Fibroblast of skin of scalp (primary cell): ENCODE measurements at places on chromosomes 12 and 14.

DNA sequence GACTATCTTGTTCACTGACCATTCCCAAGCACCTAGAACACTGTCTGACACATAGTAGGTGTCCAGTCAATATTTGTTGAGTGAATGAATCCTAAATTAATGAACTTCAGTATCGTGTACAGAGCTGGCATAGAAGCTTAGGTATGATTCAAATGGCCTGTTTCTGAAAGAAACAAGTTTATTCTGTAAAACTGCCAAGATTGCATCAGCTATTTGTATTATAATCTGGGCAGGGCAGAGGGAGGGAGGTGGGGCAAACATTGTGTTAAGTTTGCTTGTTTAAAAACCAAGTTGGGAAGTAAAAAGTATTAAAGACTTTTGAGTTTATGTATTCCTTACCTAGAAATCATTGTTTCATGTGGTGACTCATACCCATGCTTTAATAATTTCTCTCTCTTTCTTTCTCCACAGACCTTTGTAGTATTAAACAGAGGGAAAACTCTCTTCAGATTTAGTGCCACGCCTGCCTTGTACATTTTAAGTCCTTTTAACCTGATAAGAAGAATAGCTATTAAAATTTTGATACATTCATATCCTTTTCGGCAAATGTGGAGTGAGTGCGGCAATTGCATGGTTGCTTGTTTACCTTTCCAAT is 92.8 kb downstream of the SCN8A start:
- DNase-seq = peak; percentile 79

DNA sequence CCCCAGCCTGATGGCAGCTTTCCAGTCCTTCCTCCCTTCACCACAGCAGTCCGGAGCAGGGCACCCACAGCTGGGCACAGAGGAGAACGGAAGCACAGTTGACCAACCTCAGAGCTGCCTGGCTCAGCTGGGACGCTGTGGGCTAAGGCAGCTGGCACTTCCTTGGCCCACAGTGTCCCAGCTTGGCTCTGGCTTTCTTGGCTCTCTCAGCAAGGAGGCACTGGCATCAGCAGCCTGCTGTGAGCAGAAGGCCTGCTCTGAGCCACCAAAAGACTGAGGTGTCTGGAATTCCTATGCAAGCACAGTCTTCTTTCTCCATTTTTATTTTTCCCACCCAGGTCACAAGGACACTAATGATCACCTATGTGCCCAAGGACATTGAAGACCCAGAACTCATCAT is 32.6 kb downstream of the NGB start:
- no peak for DNase-seq

DNA sequence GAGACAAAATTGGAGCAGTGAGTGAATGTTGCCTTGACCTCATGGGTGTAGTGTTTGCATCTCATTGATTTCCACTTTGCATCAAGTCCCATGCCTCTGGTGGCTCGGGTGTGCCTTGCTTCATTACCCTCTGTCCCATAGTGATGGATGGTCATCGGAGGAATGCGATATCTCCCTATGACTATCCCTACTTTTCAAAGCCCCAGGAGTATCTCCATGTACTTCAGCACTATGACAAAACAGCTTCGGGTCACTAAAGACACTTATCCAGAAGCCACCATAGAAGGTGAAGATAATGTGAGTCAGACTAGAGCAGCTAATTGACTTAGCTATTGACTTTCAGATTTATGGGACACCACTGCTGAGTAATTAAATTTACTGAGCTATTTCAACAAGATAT is 355.1 kb upstream of the CCDC196 start:
- DNase-seq = no peak

DNA sequence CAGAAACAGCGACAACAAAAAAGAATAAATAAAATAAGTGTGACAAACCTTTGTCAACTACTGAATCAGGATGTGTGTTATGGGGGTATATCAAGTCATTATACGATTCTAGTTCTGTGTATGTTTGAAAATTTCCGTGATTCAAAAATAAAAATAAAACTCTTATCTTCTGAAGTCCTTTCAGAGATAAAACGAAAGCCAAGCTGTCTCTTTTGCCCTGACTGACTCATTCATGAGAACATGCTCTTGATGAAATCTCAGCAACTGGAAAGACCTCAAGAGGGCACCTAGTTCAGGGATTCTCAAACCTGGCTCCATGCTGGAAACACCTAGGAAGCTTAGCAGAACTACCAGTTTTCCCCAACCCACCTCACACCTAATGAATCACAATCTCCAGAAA is 9.2 kb downstream of the FOXN3 start:
- no peak for DNase-seq

GRCh38 chr12:120115692-120116440 is 687 bp downstream of the RAB35 start:
- DNase-seq = peak; percentile 46

- DNase-seq = no peak
Measured at GRCh38 chr14:105053996-105054395, 11.2 kb downstream of the GPR132 start.

DNA sequence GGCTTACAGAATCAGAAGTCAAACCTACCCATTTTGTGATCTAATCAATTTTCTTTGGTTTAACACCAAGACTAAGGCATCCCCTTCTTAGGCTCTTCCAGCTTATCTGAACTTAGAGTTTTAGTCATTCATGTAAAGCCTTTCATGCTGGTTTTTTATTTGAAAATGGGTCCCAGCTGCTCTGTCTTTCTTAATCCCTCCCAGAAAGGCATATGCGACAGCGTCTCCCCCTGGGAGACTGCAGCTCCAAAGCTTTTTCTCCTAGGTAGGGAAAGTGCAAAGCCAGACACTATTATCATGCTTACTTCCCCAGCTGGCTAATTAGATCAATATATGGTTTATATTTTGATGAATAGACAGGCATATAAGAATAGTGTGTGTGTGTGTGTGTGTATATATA is 96.6 kb upstream of the E2F7 start:
- DNase-seq = no peak

DNA sequence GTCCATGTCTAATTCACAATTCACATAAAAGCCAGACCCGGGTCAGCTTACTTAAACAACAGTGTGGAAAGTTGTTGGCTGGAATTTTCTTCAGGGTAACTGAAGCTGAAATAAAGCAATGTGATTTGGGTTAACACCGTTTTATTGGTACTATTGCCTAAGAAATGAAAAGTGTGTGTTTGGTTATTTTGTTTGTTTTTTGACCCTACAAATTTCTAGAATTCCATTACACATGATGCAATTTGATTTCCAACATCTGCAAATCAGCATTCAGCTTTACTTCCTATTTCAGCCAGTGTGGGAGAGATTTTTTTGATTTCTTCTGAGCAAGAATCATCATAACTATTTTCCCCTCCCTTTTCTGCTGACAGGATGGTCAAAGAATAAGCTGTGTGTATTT is 45.7 kb upstream of the CLMN start:
- DNase-seq = peak; percentile 34

GRCh38 chr12:2049604-2050540 is 2.9 kb upstream of the CACNA1C start:
- DNase-seq = peak; percentile 41

DNA sequence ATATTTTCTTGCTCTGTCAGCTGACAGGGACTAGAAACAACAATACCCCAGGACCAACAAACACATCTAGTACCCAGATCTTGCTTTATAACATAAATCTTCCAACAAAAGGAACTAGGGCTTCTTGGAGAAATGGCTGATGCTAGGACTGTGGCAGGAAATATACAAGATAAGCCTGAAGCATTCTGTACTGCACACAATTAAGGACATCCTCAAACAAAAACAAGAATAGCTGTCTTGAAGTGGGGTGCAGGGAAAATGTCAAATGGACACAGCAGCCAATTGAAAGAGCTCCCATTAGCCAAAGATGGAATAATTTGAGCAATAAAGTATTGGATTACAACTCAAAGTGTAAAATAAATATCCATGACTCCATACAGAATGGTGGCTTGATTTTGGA is 50.0 kb downstream of the LGMN start:
- no peak for DNase-seq

DNA sequence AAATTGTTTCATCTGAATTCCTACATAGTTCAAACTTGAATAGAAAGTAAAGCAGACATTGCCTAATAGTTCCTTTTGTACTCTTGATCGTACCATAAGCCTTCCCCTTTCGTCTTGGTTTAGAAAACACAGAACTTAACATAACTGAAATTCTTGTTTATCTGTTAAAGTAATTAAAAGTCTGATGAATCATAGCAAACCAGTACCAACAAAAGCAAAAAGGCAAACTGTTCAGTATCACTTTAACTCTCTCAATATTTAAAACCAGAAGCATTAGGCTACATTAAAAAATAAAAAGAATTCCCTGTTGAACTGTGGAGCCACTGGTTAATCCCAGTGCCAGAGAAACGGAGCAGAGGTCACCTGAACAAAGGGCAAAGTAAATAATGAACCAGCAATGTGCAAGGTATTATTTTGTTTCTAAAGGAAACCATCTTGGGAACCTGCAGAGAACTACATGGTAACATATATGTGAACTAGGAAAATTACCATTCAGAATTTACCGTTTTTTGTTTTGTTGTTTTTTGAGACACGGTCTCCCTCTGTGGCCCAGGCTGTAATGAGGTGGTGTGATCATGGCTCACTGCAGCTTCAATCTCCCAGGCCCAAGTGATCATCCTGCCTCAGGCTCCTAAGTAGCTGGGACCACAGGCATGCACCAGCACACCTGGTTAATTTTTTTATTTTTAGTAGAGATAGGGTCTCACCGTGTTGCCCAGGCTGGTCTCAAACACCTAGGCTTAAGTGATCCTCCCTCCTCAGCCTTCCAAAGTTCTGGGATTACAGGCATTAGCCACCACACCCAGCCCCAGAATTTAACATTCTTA is 17.1 kb upstream of the HIGD1C start:
- DNase-seq = no peak

GRCh38 chr14:95818581-95818980 is 58.1 kb upstream of the TUNAR start:
- DNase-seq = no peak

GRCh38 chr12:3775385-3776035 is 22.6 kb upstream of the CRACR2A start:
- no peak for DNase-seq

DNA sequence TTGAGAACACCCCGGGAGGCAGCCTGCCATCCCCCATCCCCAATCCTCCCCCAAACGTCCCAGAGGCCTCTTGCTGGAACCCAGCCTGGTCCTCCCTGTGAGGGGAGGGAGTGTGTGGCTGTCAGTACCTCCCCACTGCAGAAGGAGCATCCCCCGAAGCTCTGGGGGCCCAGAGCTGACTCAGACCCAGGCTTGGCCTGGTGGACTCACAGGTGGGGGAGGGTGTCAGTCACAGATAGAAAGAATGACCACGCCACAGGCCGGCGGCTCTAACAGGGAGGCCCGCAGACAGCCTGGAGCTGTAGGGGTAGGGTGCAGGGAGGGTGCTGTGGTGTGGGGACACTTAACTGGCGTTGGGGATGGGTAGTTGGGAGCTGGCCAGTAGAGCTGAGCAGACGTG is 5.3 kb downstream of the HHIPL1 start:
- DNase-seq = peak; percentile 25

DNA sequence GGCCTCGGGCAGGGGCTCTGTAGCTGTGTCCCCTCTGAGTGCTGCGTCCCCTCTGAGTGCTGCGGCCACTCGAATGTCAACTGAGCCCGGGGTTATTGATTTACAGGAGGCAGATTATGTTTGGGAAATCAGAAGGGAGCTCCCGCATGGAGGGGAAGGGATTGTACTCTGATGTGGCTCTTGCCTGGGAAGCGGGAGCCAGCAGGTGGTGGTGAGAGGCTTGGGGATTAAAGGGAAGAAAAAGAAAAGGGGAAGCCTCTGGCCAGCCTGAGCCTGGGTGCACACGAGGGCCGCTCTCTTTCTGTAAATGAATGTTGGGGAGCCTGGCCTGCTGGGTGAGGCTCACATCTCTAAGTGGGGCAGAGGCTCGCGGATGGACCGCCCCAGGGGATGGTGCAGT is 143.7 kb downstream of the AACS start:
- DNase-seq = no peak

- no peak for DNase-seq
Measured at GRCh38 chr14:44463356-44464004, 43.6 kb downstream of the FSCB start.

DNA sequence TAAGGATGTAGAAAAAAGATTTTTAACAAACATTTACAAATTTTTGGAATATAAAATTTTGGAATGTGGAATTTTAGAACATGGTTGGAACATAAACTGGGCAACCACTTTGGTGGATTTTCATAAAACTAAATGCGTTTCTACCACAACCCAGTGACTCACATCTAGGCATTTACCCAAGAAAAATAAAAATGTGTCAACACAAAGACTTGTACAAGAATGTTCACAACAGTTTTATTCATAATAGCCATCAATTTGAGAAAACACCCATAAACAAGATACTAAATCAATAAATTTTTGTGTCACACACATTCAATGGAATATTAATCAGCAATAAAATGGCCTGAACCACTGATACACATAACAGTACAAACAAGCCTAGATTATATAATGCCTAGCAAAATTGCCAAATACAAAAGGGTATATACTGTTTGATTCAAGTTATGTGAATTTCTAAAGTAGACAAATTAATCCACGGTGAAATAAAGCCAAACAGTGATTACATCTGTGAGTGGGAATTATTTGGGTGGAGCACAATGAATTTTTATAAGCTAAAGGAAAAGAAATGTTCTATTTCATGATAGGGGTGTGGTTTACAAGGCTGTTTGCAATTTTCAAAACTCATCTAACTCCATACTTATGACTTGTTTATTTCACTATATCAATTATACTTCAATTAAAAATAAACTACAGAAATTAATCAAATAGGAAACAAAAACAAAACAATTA is 415.2 kb upstream of the OR4E1 start:
- peak; percentile 3 for DNase-seq

DNA sequence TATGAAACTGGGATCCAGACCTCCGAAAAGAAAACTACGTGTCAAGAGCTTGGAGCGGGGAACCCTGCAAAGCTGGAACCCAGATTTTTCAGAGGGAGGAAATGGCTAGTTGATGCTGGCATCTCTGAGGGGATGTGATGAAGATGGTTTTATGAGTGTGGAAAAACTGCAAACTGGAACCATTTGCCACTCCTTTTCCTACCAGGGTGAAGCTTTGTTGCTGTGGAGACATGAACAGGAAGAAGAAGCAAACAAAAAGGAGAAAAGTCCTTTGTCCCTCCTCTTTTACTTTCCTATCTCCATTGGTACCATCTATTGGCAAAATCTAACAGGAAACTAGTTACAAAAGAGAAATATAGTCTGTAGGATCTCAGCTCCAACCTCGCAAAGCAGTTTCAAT is 39.2 kb downstream of the CDK17 start:
- DNase-seq = no peak

GRCh38 chr14:94771906-94772490 is 2.1 kb upstream of the GSC start:
- no peak for DNase-seq
